ENCODE measurements at places on chromosomes 3 and 15. TPM values are rescaled to one million over a fixed set of nuclear protein-coding genes. Genes with fewer than 3 reads are reported as not detected.

PROS1 gene
- 43.9 TPM for total RNA-seq

CISH gene
- 6.5 TPM for total RNA-seq

CCR8 gene
- 1.1 TPM for total RNA-seq

EPM2AIP1 gene
- total RNA-seq, result 34.8 TPM

GOLGA8O gene
- total RNA-seq, result 0.92 TPM

GABRR3 gene
- total RNA-seq, result not detected

DNA sequence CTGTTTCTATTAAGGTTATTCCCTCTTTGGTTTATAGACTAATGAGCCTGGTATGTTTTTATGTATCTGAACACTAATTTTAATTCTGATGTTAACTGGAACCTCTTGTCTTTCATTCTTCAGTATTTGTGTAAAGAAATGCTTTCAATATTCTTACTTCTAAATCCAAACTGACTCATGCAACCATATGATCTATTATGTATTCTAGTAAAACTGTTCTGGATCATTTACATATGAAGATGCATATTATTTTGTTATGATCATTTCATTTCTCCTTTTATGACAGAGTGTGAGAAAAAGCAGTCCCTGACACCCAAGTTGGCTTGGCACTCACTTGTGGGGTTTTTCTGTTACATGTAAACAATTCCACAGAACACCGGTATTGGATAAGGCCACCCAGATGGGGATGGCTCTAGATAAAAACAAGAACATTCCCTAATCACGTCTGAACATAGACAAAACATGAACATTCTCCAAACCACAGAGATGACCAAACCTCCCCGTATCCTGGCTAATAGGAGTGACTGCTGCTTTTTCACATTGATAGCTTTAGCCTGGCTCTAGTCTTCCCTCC lies 72.2 kb upstream of the EPHB3 start:
- DNase-seq, result peak; percentile 33

DNA sequence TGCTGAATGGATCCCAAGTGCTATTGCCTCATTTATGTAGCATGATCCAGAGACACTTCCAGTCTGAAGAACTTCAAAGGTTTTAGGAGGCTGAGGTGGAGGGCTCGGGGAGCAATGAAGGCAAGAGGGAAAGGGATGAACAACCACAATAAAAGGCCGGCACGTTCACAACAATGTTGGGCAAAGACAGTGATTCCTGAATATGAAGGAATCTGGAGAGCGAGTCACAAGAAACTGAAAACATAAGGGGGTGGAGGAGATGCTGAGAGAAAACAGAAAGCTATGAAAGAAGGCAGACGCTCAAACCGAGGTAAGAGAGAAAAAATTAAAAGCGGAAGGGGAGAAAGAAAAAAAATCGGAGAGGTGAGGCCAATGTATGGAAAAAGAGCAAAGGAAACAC lies 120.1 kb downstream of the GREM1 start:
- no peak for DNase-seq

- no peak for DNase-seq
Measured at GRCh38 chr3:132486099-132486498, 68.8 kb downstream of the DNAJC13 start.

GRCh38 chr3:154552338-154552737 lies 122.3 kb upstream of the GPR149 start:
- DNase-seq, result no peak

DNA sequence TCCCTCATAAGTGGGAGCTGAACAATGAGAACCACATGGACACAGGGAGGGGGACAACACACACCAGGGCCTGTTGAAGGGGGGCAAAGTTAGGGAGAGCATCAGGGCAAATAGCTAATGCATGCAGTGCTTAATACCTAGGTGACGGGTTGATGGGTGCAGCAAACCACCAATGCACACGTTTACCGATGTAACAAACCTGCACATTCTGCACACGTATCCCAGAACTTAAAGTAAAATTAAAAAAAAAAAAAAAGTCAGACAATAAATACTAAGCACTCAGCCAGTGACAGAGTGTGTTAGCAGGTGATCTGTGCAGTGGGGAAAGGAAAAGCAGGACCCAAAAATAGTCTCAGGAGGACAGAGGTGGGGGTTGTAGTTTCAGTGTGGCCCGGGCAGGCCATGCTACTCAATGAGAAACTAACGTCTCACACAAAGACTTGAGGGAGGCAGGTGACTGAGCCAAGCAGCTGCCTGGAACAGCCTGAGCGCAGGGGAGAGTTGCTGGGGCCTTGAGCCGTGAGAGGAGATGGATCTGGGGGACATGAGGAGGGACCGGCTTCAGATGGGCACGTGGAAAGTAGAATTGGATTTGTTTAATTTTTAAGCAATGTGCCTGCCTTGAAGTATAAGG lies 18.4 kb downstream of the ANKDD1A start:
- DNase-seq, result no peak

DNA sequence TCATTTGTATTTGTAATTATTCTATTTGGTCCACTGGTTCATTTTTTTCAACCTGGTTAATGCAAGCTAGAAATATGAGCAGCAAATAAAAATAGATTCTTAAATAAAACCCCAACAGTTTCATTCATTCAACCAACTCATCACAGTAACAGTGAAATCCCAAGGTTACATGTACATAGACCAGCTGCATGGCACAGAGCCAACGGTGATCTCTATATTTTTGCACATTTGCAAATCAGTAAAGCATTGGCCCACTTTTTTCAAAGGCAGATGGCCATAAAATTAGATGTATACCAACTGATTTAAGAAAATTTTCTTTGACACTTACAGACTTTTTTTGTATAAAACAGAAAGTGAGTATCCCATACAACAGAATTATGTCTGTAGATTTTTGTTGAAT lies 49.3 kb downstream of the STRIT1 start:
- DNase-seq, result peak; percentile 70

DNA sequence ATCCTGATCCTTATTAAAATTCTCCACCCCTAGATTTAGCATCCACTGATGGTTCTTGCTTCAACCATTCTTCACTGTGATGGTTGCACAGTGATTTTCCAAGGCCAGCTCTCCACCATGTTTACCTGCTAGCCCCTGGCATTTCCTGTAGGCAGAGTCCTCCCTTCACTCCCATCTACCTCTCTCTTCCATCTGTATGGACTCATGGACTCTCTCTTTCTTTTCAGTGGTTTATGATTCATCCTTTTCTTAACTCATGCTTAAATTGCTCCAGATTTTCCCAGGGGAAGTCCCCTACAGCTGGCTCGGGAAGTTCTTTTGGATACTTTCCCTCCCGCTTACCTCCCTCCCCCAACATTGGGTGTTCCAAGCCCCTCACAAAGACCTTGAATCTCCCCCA lies 18.7 kb downstream of the TGM4 start:
- no peak for DNase-seq

DNA sequence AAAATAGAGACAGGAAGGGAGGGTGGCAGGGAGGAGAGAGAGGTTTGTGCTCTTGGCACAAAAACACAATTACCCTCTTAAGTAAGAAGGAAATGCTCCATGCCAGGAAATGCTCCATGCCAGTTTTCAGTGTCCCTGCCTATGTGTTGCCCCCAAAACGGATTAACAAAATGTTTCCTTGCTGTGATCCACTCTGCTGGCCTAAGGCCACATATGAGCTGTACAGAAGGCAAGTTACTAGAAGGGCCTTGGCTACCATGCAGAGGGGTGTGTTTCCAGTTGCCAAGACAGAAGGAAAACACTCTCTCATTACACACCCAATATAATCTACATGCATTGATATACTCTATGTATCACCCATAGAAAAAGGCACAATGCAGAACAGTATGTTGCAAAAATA lies 98.2 kb upstream of the PTPRG start:
- peak; percentile 43 for DNase-seq

GRCh38 chr3:194874783-194875182 lies 189.1 kb downstream of the FAM43A start:
- no peak for DNase-seq

DNA sequence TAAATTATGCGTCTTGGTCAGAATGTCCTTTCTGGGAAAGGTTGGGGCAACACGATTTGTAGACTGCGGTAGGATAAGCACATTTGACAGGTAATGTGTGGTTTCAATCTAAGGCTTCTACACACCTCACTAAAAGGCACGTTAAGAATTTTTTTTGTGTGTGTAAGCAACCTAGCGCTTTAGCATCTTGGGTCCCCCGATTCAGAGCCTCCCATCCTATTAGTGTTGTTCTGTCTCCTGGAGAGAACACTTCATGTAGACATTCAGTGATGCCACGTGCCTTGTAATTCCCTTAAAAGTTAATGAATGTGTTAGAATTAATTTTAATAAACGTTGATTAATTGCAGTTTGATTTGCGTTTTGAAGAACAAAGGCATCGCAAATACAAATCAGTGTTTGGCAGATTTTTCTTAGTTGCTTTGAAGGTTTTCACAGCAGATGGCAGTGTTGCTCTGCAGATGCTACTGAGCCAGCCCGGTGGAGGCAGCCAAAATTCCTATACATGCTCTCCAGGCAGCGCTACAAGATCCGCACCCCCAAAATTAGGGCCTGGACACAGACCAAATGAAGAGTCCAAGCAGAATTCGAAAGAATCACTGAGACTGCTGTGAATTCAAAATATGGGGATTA lies 63.5 kb downstream of the OTOL1 start:
- peak; percentile 88 for DNase-seq

DNA sequence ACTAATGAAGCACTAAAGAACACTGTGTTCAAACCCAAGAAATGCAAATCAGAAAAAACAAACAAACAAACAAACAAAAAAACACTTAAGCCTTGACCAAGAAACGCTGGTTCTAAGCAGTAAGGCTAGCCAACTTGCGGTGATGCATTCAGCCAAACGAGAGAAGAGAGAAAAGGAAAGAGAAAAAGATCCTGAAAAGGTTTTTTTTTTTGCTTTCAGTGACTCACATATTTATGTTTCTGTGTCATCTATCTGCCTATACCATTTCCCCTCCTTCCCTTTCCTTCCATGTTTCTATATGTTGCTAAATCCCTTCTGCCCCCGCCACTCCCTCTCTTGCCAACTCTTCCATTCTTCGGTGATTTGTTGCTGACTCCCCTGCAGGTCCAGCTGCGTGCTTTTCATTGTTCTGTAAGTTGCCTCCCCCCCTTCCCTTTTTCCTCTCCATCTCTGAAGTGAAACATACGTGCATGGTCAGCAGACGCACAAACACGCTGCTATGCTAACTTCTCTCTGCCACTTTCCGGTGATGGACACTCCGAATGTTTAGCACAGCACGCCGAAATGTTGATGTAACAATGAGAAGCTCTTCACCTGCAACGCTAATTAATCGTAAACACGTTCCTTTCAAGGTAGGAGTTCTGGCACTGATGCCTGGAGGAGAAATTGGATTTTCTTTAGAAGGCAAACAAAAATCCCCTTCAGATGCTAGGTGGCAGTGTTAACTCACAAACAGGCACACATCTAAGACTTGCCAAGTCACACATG lies 154.4 kb downstream of the TUSC7 start:
- DNase-seq, result peak; percentile 81

- DNase-seq, result no peak
Measured at GRCh38 chr3:192079098-192079497, 618.1 kb downstream of the PYDC2 start.

DNA sequence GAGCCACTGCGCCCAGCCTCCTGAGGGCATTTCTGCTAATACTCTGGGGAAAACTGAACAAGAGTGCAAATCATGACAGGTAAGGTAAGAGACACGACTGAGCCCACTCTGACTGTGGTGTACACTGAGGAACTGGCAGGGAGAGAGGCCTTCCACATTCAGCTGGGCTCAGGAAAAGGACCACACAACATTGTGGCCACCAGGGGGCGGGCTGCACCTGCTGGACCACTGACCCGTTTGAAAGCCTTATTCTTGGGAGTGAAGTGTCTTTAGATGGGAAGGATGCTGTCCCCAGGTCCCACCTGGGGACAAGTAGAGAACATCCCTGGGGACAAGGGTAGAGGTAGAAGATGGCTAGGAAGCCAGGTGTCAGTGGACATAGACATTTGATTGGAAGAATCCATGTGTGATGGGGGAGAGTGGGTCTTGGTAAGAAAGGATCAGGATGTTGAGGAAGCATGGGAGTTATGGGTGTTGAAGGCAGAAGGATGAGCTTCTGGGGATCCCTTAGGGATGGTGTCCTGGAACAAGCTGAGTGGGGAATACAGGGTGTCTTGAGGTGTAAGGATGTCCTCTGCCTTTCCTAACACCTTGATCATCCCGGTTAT lies 6.2 kb upstream of the CTDSPL start:
- DNase-seq, result peak; percentile 92

DNA sequence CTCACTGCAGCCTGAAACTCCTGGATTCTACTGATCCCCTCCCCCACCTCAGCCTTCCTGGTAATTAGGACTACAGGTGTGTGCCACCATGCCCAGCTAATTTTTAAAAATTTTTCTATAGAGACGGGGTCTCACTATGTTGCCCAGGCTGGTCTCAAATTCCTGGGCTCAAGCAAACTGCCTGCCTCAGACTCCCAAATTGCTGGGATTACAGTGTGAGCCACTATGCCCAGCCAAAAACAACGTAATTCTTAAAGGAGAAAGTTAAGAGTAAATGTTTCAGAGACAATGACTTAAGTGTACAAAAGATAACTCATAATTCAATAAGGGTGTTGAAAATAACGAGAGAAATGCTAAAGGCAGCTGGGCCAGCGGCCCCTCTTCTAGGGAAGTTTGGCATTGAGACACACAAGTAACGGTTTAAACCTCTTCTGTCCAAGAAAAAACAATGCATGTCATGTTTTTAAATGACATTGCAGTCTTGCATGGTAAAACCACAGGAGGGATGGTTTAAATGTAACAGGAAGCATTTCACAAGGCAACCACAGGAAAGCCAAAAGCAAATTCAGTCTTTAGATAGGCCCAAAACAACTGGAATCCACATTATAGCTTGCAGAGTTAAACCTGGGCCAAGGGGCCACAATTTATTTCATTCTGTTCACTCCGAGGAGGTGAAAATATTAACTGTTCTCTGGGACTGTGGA lies 5.1 kb downstream of the PROK2 start:
- DNase-seq, result no peak

DNA sequence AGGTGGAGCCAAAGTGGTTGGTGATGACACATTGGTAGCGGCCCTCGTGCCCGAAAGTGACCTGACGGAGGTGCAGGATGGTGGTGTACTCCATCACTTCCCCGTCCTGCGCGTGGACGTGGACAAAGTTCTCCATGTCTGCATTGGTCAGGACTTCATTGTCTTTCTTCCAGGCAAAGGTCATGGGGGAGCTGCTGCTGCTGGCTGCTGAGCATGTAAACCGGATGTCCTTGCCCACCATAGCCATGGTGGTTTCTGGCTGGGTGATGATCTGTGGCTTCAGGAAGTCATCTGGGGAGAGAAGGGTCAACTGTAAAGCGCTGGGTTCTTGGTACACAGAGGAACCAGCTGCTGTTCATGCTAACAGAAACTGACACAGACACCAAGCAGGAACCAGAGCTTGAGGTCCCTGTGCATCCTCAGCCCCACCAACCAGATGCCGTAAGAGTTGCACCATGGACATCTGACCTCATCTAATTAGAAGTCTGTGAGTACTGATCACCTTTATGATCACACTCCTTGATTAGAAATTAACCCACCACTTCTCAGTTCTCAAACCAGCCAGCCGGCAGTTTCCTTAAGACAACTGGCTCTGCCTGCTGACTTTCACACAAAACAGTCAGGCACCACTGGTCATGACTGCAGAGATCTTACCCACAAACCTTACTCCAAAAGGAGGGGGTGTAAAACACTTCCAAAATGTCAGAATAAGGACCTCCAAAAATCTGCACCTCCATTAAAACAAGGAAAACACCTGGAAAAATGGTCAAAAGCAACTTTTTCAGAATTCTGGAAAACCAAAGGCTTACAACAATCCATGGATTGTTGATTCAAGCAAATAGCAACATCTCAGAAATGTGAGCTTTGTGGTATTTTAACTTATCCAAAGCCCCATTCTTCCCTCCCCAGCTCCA lies 114.6 kb downstream of the LRIG1 start:
- DNase-seq, result no peak

- DNase-seq, result no peak
Measured at GRCh38 chr3:157087373-157087772, 72.6 kb downstream of the CCNL1 start.

- DNase-seq, result no peak
Measured at GRCh38 chr3:38043486-38043885, 4.5 kb downstream of the DLEC1 start.
